ENCODE measurements at places on chromosomes 2 and 18. TPM values are rescaled to one million over a fixed set of nuclear protein-coding genes. Genes with fewer than 3 reads are reported as not detected.

GRCh38 chr18:42636309-42636708, 479.2 kb downstream of the RIT2 start:
- DNase-seq: no peak

DNA sequence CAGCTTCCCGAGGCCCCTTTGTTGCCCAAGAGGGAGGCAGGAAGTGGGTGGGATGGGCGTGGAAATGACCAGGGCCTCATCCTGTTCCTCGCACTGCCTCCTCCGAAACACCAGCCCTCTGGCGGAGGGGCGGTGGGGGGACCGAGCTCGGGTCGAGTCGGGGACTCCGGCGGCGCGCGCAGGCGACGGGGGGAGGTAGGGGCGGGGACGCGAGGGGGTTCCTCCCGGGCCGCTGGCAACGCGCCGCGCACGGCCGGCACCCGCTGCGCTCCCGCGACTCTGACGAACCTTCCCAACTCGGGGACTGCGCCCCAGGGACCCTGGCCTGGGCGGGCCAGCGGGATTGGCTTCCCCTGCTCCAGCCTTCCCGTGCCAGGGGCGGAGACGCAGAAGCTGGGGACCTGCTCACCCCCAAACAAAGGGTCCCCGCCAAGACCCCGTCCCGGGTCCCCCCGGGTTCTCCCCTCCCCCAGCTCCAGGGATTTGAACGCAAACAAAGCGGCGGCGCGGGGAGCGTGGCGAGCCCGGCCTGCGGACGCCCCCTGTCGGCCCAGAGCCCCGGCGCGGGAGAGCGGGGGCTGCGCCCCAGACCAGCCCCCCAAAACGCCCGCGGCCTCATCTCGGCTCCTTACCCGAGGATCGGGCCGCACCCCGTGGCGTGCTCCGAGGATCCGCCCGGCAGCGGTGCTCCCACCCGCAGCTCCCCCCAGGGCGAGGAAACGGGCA, 1.2 kb downstream of the SEMA4C start:
- no peak for DNase-seq

GRCh38 chr2:197327472-197328098, 17.0 kb upstream of the ANKRD44 start:
- DNase-seq: no peak

GRCh38 chr2:156649596-156649995, 213.4 kb downstream of the GPD2 start:
- no peak for DNase-seq

DNA sequence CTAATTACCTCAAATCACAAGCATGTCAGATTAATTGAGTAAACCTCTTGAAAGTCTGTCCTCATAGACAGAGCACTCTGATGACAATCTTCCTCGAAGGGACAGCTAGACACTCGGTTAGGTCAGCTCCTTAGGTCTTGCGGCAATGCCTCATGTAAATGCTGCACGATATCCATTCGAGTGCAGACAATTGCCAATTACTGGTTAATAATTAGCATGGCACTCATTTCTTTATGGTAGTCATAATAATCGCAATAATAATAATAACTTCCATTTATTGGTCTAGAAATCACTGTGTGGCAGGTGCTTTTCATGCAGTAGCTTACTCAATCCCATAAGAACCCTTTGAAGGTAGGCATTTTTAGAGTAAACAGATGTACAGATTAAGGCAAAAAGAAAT, 44.7 kb upstream of the DSC1 start:
- no peak for DNase-seq

LOXHD1 gene
- total RNA-seq: 1.2 TPM

GRCh38 chr18:70892381-70892780, 603.5 kb downstream of the SOCS6 start:
- DNase-seq: no peak

NEU4 gene
- total RNA-seq: 0.21 TPM

DNA sequence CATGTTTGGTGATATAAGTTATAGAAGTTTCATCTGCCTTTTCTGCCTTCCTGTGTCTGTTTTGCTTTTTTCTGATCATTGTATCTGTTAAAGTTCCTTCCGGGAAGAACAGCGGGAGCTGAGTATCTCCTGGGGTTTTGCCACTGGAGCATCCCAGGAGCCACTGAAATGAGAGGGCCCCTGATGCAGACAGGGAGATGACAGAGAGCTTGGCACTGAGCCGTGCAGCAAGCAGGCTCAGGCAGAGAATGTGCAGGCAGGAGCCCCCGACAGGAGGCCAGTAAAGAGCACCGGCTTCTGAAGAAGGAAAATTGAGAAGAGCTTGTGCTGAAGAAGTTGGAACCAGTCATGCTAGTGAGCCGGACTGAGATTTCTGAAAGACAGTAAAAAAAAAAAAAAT, 137.8 kb downstream of the TDRD15 start:
- no peak for DNase-seq

- no peak for DNase-seq
Observed at GRCh38 chr2:238379096-238379810, 47.5 kb upstream of the ASB1 start.

- peak; percentile 21 for DNase-seq
Observed at GRCh38 chr2:216279459-216279858, 92.8 kb downstream of the MARCHF4 start.

DNA sequence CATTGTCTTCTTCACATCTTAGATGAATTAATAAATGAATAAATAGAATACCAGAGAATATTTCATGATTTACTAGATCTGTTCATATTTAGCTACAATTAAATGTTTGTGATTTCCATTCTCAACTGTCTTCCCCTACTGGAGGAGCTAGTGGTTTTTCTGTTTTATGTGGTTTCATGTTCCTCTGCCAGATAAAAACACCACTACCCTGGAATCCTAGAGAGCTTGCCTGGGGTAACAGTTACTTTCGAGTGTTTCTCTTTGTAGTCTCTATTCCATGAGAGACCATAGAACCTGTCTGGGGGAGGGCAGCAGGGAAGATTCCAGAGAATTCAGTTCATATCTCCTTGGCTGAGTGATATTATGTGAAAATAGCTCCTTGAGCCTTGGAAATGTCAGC, 349.2 kb downstream of the INSIG2 start:
- DNase-seq: no peak

APCDD1 gene
- 70.8 TPM for total RNA-seq

DNA sequence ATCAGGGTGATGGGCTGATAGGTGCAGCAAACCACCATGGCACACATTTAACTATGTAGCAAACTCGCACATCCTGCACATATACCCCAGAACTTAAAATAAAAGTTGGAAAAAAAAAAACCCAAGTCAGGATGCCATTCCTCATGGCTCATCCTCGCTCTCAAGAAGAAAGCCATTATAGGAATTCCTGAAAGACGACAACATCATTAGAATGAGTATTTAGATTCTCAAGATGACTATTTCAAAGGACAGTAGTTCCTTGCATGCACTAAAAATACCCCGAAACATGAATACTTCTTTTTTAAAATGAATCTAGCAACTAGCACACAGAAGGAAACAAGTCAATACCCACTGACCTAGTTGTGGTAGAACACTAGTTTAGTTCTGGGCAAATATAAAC, 285.8 kb upstream of the REV1 start:
- no peak for DNase-seq

VAMP8 gene
- total RNA-seq: 14.8 TPM

GRCh38 chr18:46278481-46279465, 174.6 kb downstream of the HAUS1 start:
- DNase-seq: no peak

UGT1A5 gene
- total RNA-seq: 0.79 TPM

DNA sequence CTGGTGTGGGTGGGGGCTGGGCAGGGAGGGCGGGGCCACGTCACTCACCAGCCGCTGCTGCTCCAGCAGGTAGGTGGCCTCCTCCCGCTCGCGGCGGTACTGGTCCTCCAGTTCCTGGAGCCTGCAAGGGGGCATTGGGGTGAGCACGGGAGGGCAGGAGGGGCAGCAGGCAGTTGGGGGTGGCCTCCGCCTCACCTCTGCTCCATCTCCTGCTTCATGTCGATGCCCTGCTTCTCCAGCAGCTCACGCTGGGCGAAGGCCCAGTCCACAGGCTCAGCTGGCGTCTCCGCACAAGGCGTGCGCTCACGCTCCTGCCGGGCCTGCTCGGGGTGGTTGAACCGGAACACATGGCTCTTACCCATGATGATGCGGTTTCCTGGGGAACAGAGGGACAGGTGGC, 57.0 kb downstream of the KIF1A start:
- no peak for DNase-seq

EIF2B4 gene
- 11.2 TPM for total RNA-seq

GRCh38 chr2:178404368-178404767, 46.6 kb downstream of the PRKRA start:
- no peak for DNase-seq

DNA sequence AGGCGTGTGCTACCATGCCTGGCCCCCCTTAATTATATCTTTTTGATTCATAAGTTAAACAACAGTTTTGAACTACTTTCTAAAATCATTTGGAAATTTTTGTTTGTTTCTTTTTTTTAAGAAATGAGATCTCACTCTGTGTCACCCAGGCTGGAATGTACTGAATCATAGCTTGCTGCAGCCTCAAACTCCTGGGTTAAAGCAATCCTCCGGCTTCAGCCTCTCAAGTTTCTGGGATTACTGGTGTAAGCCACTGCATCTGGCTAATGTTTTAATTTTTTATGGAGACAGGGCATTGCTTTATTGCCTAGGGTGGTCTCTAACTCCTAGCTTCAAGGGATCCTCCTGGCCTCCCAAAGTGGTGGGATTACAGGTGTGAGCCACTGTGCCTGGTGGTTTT, 71.5 kb downstream of the BABAM2 start:
- DNase-seq: no peak

SLC9A2 gene
- total RNA-seq: 4.2 TPM

CAMKMT gene
- 20.2 TPM for total RNA-seq

GRCh38 chr2:202172439-202173211, 65.8 kb downstream of the SUMO1 start:
- no peak for DNase-seq

GRCh38 chr2:212426637-212427412, 111.8 kb downstream of the ERBB4 start:
- no peak for DNase-seq

TUBB8B gene
- total RNA-seq: not detected

GRCh38 chr2:100833331-100833730, 13.4 kb downstream of the NPAS2 start:
- no peak for DNase-seq

GRCh38 chr2:219229305-219230058, at the start of the genes ANKZF1 and ATG9A:
Gene ANKZF1 (plus strand): TSS chr2:219229806. CDS start chr2:219230258, 452 bp downstream.
Gene ATG9A (minus strand): TSS chr2:219229636. CDS start chr2:219228024, 1,612 bp downstream.
- DNase-seq: peak; percentile 99

GRCh38 chr18:62659698-62660097, 55.6 kb upstream of the PHLPP1 start:
- no peak for DNase-seq

CRACDL gene
- 2.4 TPM for total RNA-seq

IL1F10 gene
- not detected for total RNA-seq

DNA sequence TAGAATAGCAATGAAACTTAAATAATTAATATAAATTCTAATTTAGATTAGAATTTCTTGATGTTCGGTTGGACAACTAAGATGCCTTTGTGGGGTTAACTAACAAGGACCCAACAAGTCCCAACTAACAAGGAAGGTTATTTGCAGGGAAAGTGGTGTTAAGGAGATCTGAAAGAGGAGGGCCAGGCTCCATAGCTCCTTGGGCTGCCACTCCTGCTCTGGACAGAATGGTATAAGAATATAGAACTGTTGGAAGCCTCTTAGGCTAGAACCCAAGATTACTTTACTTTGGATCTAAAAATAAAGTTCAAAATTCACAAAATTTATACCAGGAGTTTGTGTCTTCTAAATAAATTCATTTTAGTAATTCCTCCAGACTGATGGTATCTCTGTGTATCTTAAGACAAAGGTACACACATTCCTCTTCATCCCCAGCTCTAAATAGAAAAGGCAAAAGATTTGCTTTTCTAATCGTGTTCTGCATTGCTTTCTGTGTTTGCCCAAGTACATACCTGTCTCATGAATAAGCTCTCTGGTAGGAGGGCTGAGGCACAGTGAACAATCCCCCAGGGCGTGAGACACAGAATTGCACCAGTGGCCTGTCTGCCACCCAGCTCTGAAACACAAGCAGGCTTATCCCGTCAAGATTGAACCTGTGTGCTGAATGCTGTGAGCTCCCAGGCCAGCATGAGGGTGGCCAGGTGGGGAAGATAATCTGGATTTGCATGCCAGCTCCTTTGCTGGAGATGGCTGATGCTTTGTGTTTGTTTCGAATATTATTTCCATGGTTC, 176.0 kb downstream of the ACKR3 start:
- peak; percentile 70 for DNase-seq

C2orf69 gene
- total RNA-seq: 17.0 TPM

DNA sequence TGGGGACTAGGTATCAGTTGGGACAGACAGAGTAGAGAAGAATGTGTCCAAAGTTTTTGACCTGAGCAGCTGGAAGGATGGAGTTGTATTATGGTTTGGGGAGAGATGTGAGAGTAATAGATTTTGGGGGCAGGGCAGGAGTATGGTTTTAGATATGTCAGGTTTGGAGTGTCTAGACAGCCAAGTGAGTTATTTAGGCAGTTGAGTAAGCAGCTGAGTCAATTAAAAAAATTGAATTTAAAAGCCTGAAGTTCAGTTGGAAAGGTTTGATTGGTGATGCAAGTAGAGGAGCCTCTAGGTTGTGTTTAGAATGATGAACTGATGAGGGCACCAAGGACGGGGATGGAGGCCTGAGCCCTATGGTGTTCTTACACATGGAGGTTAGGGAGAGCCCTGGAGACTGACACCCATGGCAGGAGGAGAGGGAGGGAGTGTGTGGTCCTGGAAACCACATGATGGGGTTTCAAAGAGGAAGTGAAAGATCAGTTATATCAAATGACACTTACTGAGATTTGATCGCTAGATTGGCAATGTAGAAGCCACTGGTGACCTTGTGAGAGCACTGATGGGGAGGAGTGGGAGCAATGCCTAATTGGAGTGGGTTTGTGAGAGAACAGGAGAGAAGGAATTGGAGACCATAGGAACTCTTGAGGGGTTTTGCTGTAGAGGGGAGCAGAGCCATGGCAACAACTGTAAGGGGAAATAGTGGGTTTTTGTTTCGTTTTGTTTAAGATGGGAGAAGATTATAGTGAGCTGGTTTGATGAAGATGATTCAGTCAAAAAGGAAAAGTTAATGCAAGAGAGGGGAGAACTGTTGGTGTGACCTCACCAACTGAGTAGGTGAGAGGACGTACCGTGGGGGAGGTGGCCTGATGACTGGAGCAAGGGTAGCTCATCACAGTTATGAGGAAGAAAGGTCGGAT, 10.3 kb downstream of the ITGA6 start:
- no peak for DNase-seq

ASAP2 gene
- 34.8 TPM for total RNA-seq

- DNase-seq: peak; percentile 95
Observed at GRCh38 chr2:63840785-63841253, 877 bp upstream of the UGP2 start.

DNA sequence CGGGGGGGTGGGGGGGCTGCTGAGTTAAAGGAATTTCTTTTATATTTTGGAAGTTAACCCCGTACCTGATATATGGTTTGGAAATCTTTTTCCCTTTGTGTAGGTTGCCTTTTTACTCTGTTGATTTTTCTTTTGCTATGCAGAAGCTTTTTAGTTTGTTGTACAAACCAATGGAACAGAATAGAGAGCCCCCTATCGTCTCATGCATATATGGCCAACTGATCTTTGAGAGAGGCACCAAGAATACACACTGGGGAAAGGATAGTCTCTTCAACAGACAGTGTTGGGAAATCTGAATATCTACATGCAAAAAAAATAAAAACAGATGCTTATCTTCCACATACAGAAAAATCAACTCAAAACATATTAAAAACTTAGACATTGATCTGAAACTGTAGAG, 647.8 kb upstream of the KLHL29 start:
- no peak for DNase-seq

CNRIP1 gene
- 38.0 TPM for total RNA-seq
